HuH-7.5 (cell line): ENCODE measurements at places on chromosomes 13 and 19.

GRCh38 chr19:2149980-2150793 is 1.2 kb downstream of the AP3D1 start:
- DNase-seq, result no peak

DNA sequence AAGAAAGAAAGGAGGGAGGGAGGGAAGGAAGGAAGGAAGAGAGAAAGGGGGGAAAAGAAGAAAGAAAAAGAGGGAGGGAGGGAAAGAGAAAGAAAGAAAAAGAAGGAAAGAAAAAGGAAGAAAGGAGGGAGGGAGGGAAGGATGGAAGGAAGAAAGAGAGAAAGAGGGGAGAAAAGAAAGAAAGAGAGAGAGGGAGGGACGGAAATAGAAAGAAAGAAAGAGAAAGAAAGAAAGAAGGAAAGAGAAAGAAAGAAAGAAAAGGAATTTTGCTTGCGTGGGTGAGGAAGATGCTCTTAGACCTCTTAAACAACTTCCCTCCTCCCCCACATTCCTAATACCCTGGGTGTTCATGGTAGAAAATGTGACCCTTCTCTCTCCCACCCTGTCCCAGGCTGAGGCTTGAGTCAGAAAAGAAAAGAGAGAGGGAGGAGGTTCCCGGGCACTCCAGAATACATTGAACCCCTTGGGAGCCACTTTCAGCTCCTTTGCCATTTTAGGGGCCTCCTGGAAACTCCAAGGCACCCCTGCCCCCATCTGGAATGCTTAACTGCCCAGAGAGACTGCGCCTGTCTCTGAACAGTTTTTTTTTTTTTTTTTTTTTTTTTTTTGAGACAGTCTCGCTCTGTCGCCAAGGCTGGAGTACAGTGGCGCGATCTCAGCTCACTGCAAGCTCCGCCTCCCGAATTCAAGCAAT is 9.2 kb upstream of the KANK3 start:
- no peak for DNase-seq

GRCh38 chr13:90447034-90447733 is 900.3 kb upstream of the MIR17HG start:
- no peak for DNase-seq

- no peak for DNase-seq
These were observed 78.0 kb downstream of the STARD13 start for GRCh38 chr13:33207615-33207961.

DNA sequence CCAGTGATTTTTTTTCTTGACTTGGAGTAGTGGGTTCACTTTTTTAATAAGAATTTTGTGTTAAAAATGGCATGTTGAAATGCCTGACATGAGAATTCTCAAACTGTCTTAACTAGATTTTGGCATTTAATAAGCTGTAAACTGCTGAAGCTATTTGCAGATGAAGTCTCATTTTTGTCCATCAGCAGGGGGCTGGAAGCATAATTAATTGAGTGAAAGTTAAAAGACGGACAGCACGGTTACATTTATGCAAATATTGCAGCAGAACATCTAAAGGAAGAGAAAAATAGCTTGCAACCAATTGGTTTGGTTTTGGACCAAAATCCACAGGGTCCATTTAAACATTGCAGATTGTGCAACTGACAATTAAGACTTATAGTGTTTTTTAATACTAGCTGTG is 837.3 kb upstream of the KLHL1 start:
- no peak for DNase-seq

DNA sequence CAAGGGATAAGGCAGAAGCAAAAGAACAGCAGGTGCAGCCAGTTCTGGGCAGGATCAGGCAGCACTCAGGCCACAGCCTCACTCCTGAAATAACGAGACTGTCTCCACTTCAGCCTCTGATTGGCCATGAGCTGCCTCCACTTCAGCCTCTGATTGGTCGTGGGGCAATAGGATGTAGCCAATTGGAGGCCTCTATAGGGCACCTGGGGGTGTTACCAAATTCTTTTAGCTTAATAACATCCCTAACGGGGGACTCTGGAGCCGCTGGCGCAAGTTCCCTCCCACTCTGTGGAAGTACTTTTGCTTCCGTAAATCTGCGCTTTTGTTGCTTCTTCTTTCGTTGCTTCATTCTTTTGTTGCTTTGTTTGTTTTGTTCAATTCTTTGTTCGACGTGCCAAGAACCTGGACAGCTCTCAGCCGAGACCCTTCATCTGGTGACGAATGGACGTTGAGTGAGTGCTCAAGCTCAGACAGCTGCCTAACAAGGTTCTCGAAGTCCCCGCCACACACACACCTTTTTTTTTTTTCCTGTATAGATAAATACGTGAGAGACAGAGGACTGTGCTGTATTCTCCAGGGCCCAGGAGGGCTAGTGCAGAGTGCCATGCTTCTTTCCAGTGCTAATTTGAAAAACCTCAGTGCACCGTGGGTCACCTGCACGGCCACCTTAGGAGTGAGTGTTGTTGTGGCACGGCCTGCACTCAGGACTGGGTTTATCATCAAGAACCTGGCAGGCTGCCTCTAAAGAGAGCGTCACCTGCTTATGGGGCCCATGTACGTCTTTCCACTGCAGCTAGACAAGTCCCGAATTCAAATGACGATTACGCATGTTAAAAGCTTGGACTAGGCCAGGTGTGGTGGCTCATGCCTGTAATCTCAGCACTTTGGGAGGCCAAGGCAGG is 32.0 kb upstream of the TUBGCP3 start:
- no peak for DNase-seq

DNA sequence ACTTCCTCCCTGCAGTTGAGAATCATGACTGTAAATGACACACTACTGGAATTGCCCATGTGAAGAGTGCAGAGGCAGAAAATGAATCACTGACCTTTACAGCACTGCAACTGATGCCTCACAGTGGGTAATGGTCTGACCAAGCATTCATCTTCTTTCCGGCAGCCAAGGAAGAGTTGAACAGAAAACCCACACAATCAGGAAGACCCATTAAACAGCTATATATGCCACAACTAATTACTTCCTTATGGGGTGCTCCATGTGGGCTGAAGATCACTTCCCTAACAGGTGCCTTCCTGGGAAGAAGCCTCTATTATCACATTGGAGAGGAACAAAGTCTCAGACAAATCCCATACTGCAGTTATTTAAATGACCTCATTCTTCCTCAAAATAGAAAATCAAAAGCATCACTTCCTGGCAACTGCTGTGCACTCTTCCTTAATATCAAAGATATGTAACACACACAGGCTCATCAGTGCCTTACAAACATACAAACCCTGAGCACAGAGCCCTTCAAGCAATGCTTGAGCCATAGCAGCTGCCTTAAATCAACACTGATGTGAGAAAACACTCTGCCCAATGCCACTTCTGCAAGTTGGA is 45.8 kb downstream of the RUBCNL start:
- DNase-seq, result no peak

DNA sequence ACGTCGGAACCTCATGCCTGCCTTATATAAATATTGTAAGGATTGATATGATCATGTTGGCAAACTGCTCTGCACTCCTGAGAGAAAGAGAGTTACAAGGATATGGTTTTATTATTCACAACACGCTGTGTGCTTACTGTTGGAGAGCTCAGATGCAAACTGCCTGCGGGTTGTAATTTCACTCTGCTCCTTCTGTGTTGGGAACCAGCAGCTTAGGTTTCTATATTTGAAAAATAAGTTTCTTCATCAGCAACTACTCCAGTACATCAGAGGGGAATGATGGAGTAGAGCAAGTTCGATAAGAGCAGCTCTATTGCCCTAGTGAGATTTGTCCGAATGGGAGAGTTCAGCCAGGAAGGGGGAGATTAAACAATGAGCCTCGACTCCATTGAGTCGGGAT is 106.9 kb upstream of the UBL3 start:
- no peak for DNase-seq

DNA sequence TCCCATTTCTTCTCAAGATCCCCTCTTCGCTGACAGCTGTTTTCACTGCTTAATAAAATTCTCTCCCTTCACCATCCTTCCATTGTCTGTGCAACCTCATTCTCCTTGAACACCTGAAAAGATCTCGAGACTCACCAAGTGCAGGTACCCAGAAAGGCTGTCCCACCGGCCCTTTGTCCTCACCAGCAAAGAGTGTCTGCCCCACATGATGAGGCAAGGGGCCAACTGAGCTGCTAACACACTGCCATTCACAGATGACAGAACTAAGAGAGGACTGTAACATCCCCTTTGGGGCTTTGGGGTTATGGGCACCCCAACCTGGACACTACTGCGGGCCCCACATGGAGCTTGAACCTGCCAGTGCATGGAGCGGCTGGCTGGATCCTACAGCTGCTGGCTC is 771.4 kb upstream of the MIR17HG start:
- no peak for DNase-seq

- no peak for DNase-seq
These were observed 743 bp downstream of the ACTL9 start for GRCh38 chr19:8697671-8698432.

DNA sequence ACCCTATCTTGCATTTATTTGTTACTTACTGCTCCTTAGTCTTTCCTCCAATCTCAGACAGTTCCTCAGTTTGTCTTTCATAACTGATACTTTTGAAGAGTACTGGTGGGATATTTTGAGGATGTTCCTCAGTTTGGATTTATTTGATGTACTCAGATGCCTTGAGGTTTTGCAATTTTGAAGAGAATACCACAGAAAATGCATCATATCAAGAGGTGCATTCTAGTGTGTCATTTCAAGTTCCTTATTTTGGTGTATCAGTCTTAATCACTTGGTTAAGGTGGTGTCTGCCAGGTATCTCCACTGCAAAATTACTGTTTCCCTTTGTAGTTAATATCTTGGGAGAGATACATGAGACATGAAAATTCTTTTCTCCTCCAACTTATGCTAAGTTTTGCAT is 75.1 kb downstream of the URI1 start:
- no peak for DNase-seq

DNA sequence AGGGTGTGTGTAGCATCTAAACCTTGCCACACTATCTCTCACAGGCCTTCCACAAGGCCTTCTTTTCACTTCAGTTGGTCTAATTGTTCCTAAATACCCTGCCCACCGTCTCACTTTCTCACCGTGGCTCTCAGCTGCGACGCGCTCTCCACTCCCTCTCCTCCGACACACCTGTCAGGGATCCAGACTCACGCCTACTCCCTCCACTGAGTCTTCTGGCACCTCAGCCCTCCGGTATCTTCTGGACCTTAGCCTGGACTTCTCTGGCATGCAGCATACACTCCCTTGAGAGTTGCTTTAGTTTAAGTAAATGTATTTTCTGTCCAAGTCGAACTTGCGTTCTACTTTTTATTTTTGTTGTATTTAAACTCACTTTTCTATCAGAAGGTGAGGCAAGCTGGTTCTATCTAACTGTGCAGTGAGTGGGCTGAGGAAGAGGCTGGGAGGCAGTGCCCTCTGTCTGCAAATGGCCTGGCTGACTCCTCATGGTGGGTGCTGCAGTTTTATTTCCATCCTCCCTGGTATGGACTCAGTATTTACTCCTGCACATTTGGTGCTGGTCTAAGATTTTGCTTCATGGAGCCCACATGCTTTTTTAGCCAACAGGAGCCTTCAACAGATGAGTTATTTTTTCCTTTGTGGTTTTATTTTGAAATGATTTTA is 28.5 kb upstream of the ARGLU1 start:
- no peak for DNase-seq

DNA sequence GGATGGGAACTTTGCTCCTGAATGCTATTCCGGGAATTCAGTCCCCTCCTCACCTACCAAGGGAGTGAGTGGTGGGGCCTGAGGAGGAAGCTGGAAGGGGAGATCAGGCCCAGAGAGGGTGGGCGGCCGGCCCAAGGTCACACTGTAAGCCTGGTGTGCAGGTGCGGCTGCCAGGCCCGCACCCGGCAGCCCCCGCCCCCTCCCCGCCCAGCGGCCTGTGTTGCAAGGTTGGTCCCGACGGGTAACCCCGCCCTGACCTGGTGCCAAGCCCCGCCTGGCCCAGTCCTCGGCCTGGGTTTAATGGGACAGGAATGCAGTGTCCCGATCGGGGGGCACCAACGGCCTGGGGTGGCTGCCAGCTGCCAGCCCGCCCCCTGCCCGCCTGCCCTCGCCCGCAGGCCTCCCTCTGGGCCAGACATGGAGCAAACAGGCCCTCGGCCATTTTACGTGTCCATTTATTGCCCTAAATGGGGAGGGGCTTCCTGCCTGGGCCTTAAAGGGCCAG is 5.5 kb downstream of the ZBTB7A start:
- peak; percentile 92 for DNase-seq

DNA sequence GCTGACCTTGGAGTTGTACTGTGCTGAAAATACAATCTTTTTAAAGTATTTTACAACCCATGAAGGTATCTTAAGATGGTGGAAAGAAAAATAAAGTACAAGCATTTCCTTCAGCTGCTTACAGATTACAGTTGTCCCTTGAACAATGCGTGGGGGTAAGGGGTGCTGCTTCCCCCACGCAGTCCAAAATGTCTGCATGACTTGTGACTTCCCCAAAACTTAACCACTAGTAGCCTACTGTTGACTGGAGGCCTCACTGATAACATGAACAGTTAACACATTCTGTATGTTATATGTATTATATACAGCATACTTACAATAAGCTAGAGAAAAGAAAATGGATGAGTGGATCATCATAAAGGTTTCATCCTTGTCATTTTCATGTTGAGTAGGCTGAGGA is 45.3 kb upstream of the ZNF599 start:
- DNase-seq, result no peak

DNA sequence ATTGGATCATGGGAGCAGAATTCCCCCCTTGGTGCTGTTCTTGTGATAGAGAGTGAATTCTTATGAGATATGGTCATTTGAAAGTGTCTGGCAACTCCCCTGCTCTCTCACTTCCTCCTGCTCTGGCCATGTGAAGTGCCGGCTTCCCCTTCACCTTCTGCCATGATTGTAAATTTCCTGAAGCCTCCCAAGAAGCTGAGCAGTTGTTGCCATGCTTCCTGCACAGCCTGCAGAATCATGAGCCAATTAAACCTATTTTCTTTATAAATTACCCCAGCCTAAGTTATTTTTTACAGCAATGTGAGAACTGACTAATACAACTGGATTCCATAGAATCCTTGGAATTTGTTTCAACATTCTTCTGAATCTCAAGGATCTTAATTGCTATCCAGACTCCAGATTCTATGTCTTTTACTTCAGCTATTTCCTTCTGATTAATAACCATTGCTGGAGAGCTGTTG is 328.1 kb downstream of the SLITRK5 start:
- DNase-seq, result no peak

DNA sequence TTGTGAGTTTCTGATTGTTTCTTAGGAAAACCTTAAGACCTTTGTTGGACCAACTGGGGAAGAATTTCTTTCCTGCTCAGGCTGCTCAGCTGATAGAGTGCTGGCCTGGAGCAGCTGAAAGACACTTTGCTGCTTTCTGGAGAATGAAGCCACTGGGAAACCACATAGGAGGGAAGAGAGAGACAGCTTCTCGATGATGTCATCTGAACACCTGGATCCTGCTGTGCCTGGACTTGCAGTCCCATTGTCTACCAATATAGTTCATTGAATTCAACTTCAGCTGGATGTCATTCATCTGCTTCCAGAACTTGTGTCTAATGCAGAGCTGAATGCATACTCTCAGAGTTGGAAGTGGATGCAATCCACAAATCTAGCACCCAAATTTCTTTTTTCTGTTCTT is 34.3 kb upstream of the TSHZ3 start:
- no peak for DNase-seq
